Fibroblast of skin of abdomen (primary cell): ENCODE measurements at places on chromosomes 5 and 9.

DNA sequence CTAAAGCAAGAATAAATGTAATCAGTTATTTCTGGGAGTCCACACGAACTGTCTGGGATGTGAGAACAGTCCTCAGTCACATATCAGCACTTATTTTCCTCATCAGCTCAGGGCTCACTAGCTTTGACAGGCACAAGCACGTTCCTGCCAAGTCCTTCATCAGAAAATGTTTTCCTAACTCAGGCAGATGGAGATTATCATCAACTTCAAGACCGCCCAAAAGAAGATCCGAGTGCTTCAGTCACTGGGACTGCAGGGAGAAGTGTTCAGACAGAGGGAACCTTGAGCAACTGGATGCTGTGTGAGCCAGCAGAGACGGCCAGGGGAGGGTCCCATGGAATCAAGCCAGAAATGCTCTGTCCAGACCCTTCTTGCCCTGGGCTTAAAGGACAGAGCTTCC is 189.4 kb downstream of the NXNL2 start:
- DNase-seq = no peak

GRCh38 chr5:138657360-138657759 is 82.2 kb upstream of the HSPA9 start:
- DNase-seq = no peak

DNA sequence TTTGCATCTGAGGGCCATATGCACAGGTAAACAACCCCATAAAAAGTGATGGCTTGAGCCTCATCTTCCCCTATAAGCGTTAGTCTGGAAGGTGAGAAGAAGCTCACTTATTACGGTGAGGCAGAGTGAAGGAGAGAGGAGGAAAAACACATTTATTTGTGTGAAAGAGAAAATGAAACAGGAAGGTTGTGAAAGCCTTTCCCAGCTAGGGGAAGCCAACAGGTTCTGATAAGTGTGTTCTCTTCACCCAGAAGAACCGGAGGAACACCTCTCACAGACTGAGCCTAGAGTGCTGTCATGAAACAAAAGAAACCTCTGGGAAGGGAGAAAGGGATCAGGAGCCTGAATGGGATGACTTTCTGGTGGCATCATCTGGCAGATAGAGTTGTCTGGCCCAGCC is 192.5 kb downstream of the PTTG1 start:
- DNase-seq = no peak

GRCh38 chr5:177096162-177097015 is 9.7 kb downstream of the FGFR4 start:
- no peak for DNase-seq

DNA sequence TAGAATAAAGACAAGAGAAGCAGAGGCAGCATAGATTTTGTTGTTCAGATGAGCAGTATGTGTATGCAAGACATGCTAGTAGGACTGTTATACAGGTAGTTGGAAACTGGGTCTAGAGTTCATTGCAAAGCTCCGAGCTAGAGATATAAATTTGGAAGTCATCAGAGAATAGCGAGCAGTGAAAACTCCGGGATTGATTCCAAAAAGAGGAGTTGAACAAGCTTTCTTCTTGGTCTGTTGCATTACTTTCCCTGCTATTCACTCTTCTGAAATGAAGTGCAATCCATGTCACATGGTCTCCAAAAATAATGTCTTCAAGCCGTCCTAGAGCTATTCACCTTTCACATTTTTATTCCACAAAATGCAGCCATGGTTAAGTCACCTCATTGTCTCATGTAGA is 67.9 kb upstream of the ZNF462 start:
- peak; percentile 16 for DNase-seq

DNA sequence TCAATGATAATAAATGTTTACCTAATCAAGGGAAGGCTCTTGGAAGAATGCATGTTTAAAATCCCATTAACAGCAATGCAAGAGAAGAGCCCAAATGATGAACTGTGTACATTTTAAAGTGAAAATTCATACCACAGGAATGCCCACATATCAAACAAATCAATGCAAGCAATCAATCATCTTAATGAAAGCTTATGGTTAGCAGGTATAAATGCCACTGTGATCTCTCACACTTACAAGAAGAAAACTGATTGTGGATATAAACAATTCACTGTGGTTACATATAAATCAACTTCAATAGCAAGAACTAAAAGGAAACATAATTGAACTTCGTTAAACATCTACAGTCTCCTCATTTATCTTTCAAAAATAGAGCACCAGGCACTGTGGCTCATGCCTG is 161.0 kb upstream of the RORB start:
- no peak for DNase-seq

GRCh38 chr5:133420440-133421301 is 191.7 kb downstream of the FSTL4 start:
- no peak for DNase-seq

- DNase-seq = no peak
Measured at GRCh38 chr5:175712313-175712680, 54.4 kb downstream of the HRH2 start.

- no peak for DNase-seq
Measured at GRCh38 chr5:78058625-78059024, 235.9 kb downstream of the AP3B1 start.

DNA sequence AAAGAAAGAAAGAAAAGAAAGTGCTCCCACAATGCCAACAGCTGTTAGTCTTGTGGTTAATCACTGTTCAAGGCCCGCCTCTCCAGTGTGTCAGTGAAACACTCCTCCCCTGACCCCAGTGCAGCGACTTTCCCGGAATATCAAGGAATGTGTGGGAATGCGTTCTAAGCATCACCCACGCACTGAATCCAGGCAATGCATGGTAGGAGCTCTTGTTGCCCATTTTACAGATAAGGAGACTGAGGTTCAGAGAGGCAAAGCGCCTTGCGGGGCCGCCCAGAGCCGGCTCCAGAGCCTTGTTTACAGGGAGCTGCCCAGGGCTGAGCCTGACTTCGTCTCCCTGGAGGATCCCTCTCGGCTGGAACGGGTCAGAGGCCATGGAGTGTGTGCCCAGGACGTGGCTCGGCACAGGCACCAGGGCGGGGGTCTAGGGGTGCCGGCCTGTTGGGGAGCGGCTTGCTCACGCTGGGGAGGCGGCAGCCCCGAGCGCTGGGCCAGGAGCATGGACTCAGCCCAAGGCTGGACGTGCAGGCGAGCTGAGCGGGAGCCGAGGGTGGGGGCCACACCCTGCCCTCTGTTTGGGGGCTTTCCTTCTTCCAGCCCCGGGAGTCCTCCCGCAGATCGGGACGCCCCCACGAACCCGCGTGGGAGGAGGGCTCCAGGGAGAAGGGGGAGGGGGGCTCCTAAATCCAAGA is 823 bp downstream of the ST6GALNAC6 start:
- DNase-seq = peak; percentile 88

GRCh38 chr5:94749042-94749441 is 130.6 kb downstream of the SLF1 start:
- DNase-seq = no peak
